ENCODE measurements at places on chromosomes 7 and 10.

GRCh38 chr10:10677479-10677878, 340.2 kb upstream of the CELF2 start:
- DNase-seq, result no peak

- no peak for DNase-seq
Measured at GRCh38 chr7:96599288-96599936, 110.2 kb downstream of the SEM1 start.

DNA sequence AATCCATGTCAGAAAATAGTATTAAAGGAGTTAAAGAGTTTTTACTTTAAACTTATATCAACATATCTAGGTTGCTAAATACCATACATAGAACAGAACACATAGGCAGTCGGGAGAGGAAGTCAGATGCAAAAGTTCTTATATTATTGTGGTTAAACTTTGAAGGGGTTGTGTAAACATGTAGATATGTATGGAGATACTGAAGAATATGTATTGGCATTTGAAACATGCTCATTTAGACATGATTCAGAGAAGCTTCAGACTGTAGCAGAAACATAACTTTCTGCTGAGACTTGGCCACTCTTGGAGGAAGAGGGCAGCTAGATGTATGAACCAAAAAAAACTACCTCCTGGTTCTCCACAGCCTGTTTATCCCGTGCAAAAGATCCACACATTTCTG, 103.5 kb upstream of the FERD3L start:
- no peak for DNase-seq

DNA sequence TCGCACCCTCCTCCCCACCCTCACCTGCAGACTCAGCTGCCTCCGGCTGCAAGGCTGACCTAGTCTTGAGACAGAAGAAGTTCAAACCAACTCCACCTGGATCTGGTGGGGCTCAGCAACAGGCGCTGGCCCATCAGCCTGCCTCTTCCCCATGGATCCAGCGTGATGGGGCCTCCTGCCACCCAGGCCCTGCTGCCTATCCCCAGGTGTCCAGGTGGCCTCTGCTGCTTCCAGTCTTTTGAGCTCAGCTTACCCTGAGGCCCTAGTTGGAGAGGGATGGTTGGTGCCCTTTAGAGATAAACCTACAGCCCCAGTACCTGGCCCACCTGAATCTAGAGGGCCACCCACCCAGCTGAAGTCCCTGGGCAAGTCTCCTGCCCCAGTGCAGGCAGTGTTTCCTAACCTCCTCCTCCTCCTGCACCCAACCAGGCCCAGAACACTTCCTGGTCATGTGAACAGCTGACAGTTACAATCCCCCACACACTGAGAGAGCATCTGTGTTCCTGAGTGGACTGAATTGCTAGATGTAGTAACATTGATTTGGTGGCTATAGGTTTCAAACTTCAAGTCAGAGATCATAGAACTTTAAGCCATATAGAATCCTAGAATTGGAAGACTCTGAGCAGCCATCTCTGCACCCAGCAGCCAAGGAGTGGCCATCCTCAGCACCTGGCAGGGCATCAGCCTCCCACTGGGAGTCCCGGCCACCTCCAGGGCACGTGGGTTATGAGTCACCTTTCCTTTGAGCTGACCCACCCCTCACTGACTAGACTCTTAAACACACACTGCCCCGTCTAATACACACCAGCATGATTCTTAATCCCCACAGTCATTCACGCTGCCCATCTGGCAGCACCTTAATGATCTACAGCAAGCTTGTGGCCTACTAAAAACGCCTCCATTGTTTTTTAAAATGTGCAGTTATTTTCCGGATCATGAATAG, 51.9 kb downstream of the ALOX5 start:
- DNase-seq, result no peak

DNA sequence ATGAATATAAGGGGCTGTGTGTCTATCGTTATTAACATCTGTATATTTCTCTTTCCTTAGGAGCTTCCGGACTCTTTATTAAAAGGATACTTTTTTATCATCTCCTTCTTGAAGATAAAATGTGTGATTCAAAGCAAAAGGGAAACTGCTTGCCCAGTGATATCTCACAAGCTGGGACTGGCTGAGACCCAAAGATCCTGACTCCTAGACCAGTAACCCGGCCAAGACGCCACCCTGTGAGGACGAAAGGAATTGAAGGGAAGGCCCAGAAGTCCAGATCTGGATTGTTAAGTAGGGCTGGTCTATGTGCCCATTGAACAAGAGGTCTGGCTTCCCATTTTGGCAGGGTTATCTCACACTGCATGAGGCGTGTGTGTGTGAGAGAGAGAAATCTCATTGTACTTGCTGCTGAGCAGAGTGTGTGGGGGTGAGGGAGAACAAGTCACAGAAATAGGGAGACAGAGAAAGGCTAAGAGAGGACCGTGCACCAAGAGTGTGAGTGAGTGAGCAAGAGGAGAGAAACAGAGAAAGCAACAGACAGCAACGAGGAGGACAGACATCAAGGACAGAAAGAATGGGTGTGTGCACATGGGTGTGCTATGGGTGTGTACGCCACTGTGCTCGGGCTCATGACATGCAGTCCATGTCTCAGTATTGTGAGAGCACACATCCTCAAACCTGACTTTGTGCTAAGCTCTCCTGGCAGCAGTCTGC, 75.4 kb downstream of the PLXNA4 start:
- no peak for DNase-seq

GRCh38 chr10:102540023-102540422, 36.3 kb downstream of the SUFU start:
- DNase-seq, result no peak

DNA sequence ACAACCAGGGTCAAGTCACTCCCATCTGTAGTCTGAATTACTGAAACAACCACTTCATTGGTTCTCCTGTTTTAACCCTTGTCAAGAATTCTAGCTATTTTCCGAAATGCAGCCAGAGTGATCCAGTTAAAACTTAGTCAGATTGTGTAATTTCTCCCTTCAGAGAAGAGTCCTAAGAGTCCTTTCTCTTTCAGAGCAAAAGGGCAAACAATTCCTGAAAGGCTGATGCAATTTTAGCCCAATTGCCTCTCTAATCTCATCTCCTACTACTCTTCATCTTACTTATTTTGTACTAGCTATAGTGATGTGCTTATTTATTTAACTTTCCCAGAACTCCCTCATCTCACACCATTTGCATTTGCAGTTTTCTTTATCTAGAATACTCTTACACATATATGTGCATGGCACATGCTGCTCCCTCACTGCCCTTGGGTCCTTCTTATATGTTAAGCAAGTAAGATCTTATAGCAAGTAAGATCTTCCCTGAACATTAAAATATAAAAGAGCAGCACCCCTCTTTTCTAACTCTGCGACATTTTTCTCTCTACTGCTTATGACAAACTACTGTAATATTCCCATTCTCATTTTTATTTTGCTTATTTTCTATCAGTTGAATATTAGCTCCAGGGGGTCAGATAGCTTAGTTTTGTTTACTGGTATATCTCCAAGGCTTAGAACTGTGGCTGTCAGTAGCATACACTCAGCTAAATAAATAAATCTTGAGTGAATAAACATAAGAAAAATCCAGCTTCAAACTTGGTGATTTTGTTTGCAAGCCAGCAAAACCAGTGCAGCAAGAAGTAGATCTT, 44.6 kb downstream of the HGF start:
- DNase-seq, result no peak

- DNase-seq, result no peak
Measured at GRCh38 chr7:7821517-7821916, 103.1 kb upstream of the RPA3 start.

GRCh38 chr7:51220226-51220625, 96.4 kb downstream of the COBL start:
- DNase-seq, result no peak

- DNase-seq, result no peak
Measured at GRCh38 chr7:94907026-94907810, at the start of gene PPP1R9A. Gene PPP1R9A (plus strand): TSS chr7:94907594. CDS start chr7:94910114, 2,520 bp downstream.

GRCh38 chr7:131021460-131021859, 287.5 kb upstream of the KLF14 start:
- no peak for DNase-seq

GRCh38 chr10:131701131-131701947, 199.5 kb upstream of the PPP2R2D start:
- DNase-seq, result no peak

GRCh38 chr7:70480927-70481569, 650.9 kb upstream of the GALNT17 start:
- no peak for DNase-seq

DNA sequence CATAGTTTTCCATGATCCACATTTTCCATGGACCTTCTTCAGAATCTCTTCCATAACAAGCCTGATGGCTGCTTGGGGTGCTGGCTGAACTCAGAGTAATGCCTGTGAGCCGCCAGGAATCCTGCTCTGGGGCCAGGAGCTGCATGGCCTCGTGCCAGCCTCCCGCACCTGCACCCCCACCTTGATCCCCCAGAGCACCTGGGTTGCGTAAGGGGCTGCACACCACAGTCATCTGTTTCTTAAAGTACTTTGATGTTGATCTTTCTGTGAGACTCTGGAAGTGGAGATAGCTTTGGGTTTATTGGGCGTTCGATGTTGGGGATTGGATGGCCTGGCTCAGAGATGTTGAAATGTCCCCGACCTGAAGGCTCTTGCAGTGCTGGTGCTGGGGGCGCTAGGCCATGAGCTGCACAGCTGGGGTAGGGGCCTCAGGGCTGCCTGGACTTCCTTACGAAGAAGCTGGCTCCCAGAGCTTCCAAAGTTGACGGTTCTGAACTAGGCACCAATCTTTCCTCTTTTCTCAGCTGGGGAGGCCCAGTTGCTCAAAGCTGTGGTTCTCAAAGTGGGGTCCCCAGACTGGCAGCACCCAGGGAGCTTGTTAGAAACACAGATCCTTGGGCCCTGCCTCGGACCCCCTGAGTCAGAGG, 534.0 kb downstream of the DNAJB6 start:
- no peak for DNase-seq

DNA sequence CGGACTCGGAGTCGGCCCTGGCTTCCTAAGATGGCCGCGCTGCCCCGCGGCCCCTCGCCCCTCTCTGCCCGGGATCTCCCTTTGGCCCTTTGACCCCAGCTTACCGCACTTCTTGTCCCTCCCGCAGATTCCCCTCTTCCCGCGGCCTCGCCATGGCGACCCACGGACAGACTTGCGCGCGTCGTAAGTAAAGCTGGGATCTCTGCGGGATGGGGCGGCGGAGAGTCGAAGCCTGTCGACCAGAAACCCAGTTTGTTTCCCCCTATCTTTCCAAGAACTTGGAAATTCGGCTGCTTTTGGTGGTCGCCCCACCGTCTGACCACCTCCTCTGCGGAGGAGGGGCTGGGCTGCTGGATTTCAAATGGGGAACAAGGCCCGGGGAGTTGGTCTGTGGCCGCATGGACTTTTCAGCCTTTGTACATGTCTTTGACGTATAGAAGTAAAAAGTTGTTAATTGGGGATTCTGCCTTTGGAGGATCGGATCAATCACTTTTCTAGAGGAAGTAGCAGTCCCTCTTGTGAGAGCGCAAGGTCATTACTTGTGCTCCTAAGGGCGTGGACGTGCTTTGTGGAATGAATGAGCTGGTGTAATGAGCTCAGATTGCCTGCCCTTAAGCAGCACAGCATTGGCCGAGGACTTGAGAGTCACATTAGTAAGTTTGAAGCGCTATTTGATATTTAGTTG, 553 bp downstream of the VDAC2 start:
- no peak for DNase-seq

DNA sequence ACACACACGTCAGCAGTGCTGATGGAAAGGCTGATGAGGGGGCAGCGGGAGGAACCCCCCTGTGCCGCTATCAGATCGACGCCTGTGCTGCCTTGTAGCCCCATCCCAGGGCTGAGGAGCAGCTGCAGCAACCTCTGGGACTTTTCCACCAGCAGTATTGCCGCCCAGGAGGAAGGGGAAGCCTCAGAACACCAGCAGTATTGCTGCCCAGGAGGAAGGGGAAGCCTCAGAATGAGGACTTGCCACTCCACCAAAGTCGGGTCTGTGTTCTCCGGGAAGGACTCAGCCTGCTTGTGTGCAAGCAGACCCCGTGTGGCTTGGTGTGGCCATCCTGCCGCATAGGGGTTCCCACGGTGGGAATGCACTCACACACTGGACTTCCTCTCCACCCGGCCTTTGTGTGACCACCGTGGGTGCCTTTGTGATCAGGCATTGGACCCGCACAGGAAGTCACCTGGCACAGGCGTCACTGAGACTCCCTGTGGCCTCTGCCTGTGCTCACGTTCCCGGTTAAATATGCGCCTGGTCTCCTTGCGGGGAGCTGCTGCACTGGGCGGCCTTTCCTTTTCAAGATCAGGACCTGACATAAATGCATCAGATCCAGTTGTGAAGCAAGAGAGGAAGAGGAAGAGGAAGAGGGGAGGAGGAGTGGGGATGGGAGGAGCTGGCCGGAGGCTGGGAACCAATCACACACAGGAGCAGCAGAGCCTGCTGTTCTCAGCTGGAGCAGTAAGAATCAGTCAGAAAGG, 248.5 kb downstream of the DNAJB6 start:
- no peak for DNase-seq

DNA sequence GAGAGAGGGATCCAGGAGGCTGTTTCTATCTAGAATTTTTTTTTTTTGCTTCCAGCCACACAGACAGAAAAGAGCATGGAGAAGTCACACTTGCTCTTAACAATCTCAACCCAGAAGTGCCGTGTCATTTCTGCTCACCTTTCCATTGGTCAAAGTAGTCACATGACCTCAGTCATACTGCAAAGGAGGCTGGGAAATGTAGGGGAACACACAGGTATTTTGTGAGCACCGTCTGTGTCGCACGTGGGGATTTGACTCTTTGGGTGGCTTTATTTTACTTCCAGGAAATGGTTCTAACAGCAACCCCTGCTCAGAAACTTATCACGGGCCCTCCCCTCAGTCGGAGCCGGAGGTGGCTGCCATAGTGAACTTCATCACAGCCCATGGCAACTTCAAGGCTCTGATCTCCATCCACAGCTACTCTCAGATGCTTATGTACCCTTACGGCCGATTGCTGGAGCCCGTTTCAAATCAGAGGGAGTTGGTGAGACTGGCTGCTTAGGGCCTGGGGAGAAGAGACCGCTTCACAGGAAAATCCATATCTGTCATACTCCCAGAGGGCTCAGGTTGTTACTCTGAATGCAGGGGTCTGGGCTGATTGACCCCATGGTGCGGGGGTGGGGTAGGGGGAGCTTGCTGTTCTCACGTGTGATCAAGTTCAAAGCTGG, 13.1 kb upstream of the CPA1 start:
- no peak for DNase-seq

GRCh38 chr10:88095223-88095721, 231.8 kb downstream of the PTEN start:
- no peak for DNase-seq

GRCh38 chr7:54015251-54015650, 526.9 kb upstream of the VSTM2A start:
- DNase-seq, result no peak

DNA sequence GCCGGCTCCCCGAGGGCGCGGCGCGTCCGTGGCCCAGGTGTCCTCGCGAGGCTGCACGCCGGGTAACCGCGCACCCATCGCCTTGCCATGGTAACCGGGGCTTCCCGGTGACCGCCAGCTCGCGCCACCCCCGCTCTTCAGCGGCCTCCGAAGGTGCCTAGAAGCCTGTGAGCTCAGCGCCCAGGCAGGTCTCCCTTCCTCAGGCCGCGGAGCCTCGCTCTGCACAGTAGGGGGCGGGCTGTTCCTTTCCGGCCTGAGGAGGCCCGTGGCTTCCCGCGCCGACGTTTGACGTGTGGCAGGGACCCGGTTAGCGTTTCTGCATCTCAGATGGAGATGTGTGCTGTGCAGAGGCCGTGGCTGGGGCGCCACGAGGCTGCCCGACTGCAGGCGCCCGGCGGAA, 117.1 kb downstream of the DYNC2I1 start:
- no peak for DNase-seq

- no peak for DNase-seq
Measured at GRCh38 chr10:90218846-90219245, 517.5 kb downstream of the KIF20B start.
